ENCODE measurements at places on chromosomes 6 and 20.

GRCh38 chr6:33014841-33015634, 5.6 kb upstream of the HLA-DOA start:
- peak; percentile 81 for DNase-seq

GRCh38 chr6:89297695-89298351, 17.3 kb downstream of the GABRR2 start:
- DNase-seq, result peak; percentile 46

DNA sequence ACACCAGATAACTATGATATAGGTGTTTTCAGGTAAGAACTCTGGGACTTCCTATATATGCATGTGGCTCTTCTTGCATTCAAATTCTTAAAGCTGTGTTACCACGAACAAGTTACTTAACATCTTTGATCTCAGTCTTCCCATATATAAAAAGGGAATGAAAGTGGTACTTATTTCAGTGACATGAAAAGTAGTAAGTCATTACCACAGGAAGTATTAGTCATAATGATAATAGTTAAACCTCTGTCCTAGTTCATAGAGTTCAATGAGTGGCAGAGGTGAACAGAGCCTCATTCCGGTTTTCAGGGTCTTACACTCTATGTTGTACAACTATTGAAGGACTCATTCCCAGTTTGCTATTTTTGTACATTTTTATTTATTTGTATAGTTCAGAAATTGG, 237.0 kb downstream of the NKAIN2 start:
- DNase-seq, result peak; percentile 26

DNA sequence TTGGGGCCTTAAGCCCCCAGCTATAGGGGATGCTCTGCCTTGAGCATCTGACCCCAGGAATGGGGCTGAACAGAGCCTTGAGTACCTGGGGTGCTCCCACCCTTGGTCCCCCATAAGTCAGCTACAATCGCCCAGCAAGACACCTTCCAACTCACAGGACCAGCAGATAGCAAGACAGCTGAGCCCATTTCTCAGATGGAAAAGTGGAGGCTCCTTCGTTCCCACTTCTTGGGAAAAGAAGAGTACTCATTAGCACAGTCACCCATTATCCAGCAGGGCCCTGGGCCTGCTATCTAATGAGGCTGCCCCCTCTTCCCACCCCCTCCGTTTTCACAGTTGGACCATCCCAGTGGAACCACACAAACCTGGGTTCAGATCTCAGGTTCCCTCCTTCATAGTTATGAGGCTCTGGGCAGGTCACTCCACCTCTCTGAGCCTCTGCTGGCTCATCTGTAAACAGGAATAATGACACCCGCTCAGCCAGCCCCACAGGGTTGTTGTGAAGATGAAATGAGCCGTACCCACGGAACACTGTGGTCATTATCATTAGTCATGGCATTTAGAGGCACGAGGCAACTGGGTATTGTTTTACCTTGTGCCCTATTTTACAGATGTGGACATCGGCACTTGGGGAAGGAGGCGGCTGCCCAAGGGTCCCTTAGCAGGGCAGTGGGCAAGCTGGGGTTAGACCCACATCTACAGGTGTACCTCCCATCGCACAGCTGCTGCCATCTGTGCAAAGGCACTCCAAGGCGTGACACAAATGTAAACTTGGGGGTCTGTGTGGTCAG, 4.5 kb downstream of the LPIN3 start:
- DNase-seq, result no peak

DNA sequence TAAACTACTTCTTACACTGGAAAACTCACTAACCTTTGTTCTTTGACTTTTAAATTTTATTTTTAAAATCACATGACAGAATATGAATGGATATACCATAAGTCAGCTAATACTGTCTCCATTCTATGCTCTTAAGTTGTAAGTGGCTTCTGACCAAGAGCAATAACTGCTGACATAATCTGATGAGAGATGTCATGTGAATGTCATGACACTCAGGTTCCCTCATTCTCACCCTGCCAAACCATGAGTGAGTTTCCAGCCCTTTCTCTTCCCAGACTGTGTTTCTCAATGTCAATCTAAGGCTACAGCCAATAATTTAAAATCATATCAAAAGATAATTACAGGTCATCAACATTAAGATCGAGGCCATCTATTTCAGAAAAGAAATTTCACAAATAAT, 39.7 kb downstream of the KIF16B start:
- peak; percentile 77 for DNase-seq

DNA sequence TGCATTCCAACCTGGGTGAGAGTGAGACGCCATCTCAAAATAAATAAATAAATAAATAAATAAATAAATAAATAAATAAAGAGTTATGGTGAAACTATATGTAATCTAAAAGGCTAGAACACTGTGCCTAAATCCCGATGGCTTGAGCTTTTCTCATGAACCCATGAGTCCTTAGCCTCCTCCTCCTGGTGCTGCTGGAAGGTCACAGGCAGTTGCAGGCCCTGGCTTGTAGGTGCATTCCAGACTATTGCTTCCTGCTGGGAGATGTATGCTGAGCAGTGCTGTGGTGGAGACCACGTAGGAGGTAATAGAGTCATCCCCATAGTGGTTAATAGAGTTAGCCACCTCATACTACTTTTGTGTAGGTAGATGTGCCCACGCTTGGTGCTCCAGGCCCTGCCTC, 12.5 kb downstream of the PTK7 start:
- DNase-seq, result no peak

- DNase-seq, result no peak
Measured at GRCh38 chr20:25282796-25283195, 34.9 kb downstream of the PYGB start.

GRCh38 chr6:16836144-16836981, 75.1 kb upstream of the ATXN1 start:
- peak; percentile 39 for DNase-seq

- DNase-seq, result no peak
Measured at GRCh38 chr20:62236766-62237513, 1.4 kb upstream of the OSBPL2 start.

GRCh38 chr6:47419621-47420020, 58.0 kb upstream of the CD2AP start:
- no peak for DNase-seq

- peak; percentile 43 for DNase-seq
Measured at GRCh38 chr6:166202321-166202733, 34.7 kb upstream of the TBXT start.

DNA sequence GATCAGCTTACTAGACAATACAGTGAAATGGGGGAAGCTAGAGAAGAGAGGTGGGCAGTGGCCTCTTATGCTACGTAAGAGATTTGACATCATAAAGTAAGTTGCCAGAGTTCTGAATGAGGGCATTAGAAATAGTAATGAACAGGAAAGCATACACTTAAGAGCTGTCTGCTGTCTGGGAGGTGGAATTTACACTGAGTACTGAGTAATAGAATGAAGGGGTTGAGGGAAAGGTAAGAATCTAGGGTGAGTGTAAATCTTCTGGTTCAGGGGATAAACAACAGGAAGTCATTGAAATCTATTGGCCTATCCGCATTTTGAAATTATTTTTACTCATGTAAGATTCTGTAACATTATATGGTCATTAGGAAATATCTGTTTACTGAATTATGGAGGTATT, 35.8 kb downstream of the HLA-DMB start:
- DNase-seq, result no peak

GRCh38 chr6:142400495-142400894, 98.7 kb downstream of the ADGRG6 start:
- no peak for DNase-seq

DNA sequence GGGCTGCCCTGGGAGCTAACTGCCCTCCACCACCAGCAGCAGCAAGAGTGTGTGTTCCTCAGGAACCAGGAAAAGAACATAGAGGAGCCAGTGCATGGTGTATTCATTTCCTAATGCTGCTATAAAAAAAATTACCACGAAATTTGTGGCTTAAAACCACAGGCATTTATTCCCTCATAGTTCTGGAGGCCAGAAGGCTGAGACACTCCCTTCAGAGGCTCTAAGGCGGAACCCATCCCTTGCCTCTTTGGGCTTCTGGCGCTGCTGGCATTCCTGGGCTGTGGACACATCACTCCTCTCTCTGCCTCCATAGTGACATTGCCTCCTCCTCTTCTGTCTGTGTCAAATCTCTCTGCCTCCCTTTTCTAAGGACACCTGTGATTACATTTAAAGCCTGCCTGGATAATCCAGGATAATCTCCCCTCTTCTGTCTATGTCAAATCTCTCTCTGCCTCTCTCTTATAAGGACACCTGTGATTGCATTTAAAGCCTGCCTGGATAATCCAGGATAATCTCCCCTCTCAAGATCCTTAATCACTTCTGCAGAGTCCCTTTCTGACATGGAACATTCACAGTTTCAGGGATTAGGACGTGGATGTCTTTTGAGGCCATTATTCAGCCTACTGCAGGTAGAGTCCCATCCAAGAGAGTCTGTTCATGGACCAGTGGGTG, 54.7 kb downstream of the NDUFAF5 start:
- DNase-seq, result no peak

GRCh38 chr20:5091902-5092301, 27.9 kb downstream of the PCNA start:
- DNase-seq, result no peak

DNA sequence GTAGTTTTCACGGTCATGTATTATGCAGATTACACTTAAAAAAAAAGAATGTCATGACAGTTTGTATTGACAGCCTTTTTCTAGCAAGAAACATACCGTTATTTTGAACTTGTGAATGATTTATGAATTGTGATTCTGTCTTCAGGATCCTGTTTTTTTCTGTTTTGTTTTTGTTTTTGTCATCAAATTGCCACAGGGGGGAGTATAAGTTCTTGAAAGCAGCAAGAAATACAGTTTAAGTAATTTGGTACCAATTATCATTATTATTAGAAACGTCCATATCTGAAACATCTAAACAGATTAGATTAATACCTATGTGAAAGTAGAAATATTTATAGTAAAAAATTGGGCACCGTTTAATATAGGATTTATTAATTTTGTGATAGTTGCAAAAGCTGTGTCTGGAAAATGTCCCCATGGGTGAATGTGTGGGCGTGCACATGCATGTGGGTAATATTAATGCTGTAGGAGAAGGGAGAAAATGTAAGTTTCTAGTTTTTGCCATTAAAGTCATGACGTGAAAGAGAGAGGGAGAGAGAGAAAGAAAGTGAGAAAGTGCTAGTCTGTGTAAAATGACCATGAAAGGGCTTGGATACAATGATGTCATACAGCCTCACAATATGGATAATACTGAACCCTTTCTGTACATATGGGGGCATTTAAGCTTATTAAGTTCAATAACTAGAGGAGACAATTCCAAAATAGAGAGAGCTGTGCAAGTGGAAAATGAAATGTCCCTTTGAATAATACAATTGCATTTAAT, 9.4 kb upstream of the CCN2 start:
- no peak for DNase-seq

GRCh38 chr6:6686176-6686575, 97.7 kb downstream of the LY86 start:
- DNase-seq, result no peak

DNA sequence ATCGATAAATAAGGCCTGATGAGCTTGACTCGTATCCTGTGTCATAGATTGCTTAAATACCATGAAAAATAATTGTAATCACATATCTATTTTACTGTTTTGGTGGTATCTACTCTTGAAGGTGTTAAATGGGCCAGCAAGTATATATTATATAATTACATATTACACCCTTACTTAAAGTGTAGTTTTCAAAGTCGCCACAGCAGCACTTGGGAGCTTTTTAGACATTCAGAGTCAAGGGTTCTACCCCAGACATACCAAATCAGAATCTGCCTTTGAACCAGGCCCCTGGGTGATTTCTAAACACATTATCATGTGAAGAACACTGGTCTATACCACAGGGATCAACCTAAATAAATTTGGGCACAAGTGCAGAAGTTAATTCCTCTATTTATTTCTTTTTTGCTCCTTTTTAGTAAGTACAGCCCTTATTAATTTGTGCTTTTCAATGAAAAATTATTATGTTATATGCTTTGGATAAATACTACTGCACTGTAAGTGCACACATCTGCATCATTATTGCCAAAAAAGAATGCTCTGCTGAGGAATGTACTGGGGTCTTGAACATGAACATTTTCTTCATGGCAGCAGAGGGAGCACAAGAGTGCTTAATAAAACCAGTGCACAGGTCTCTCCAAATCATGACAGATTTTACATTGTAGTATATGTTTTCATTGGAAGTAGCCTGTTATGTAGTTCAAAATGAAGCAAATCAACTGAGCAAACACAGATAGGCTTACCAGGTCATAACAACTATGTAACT, 3.1 kb upstream of the ATXN1 start:
- peak; percentile 43 for DNase-seq

- DNase-seq, result no peak
Measured at GRCh38 chr6:99606656-99607415, at the start of gene PRDM13. TSS of gene PRDM13 (plus strand) at chr6:99606833. CDS start at chr6:99607035, 202 bp downstream.

DNA sequence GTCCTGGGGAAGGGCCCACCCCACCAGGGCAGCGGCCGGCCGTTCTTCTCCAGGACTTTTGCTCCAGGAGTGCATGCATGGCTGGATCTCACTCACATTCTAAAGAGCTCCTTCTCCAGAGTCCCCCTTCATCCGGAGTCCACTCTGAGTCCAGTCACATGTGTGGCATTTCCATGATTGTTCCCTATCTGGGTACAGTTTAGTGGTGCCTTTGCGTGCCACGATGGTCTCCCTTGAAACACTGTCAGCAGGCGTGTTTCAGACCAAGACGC, 20.9 kb downstream of the OSBPL2 start:
- no peak for DNase-seq

GRCh38 chr6:98945311-98946115, 2.2 kb downstream of the FBXL4 start:
- DNase-seq, result no peak

DNA sequence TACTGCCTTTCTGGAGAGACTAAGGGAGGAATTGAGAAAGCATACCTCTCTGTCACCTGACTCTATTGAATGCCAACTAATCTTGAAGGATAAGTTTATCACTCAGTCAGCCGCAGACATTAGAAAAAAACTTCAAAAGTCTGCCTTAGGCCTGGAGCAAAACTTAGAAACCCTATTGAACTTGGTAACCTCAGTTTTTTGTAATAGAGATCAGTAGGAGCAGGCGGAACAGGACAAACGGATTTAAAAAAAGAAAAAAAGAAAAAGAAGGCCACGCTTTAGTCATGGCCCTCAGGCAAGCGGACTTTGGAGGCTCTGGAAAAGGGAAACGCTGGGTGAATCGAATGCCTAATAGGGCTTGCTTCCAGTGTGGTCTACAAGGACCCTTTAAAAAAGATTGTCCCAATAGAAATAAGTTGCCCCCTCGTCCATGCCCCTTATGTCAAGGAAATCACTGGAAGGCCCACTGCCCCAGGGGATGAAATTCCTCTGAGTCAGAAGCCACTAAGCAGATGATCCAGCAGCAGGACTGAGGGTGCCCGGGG, 43.1 kb upstream of the RNF182 start:
- no peak for DNase-seq

Data from inflammatory macrophage treated with lipopolysaccharide for 4 hours (primary cell).